ENCODE measurements at places on chromosomes 2 and 18.

DNA sequence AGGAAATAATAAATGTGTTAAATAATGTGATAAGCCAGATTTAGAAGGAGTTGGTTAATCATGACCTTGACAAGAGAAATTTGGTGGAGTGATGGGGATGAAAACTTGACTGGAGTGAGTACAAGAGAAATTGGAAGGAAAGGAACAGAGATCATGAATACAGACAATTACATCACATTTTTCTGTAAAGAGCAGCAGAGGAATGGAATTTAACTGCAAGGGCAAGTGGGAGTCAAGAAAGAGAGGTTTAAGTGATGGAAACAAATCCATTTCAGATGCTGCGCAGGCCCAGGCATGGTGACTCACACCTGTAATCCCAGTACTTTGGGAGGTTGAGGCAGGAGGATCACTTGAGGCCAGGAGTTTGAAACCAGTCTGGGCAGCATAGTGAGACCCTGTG is 46.7 kb downstream of the ICA1L start:
- no peak for DNase-seq

DNA sequence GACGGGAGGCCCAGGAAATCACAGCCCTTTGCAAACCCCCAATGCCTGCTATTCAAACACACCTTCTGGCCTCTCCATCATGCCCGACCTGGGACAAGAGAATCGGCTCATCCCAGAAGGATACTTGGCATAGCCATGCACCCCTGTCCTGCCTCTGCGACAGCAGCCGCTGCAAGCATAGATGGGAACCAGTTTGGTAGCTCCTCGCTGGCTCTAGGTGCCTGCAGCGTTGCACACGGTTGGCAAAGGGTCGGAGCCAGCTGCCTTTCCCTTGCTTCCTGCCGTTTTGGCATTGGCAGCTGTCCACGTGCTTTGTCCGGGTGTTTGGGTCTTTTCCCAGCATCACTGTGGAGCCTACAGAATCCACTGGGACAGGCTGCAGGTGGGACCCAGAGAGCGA is 76.9 kb downstream of the TWIST2 start:
- DNase-seq: no peak

DNA sequence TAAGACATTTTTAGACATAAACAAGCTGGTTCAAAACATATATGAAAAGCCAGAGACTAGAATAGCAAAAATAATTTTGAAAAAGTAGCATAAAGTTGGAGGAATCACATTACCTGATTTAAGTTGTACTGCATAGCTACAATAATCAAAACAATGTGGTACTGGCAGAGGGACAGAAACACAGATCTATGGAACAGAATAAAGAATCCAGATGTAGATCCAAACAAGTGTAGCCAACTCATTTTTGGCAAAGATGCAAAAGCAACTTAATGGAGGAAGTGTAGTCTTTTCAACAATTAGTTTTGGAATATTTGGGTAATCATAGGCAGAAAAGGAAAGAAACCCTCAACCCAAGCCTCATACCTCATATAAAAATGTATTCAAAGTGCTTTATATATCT is 278.7 kb upstream of the ZNF521 start:
- no peak for DNase-seq

DNA sequence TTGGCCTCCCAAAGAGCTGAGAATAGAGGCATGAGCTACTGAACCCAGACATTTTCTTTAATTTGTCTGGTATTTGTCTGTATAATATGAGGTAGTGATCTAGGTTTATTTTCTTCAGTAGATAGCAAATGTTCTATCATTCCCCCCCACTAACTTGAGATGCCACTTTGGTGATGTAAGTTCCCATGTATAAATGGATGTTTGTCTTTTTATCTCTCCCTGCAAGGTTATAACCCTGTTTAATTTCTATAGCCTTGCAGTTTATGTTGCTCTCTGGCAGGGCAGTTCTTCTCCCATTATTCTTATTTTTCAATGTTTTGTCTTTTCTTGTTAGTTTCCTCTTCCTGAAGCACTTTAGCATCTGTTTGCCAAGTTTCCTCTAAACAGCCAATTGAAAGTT is 39.1 kb upstream of the MAP4K4 start:
- no peak for DNase-seq

DNA sequence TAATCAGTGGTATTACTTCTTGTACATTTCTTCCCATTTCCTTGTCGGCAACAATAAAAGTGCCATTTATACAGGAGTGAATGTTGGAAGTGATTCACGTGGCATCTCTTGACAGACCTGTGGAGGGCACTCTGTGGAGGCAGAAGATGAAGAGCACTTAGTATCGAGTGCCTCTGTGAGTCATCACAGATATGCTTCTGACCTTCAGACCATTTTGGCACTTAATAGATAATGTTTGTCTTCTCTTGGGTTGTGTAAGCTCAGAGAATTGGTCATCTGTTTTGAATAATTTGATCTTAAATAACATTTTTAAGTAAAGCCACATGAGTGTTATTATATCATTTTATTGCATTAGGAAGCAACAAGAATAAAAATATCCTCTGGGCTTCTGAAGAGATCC is 305.5 kb downstream of the PTPRM start:
- DNase-seq: no peak

DNA sequence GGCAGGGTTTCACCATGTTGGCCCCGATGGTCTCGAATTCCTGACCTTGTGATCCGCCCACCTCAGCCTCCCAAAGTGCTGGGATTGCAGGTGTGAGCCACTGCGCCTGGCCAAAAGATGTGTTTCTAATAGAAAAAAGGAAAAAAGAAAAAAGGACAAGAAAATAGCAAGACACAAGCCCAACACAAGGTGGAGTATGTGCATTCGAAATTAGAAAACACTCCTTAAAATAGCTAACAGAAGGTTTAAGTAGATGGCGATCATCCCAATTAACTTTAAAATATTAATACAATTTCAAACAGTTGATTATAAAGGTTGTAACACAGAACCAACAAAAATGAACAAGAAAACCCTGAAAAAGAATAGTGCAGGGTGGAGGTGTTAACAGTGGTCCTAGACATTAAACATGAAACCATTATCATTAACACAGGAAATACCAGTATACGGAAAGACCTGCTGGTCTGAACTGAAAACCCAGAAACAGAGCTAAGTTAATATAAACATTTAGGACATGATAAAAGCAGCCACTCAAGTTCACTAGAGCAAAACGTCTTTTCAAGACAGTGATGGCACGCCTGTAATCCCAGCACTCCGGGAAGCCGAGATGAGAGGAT is 57.9 kb downstream of the HDLBP start:
- no peak for DNase-seq

DNA sequence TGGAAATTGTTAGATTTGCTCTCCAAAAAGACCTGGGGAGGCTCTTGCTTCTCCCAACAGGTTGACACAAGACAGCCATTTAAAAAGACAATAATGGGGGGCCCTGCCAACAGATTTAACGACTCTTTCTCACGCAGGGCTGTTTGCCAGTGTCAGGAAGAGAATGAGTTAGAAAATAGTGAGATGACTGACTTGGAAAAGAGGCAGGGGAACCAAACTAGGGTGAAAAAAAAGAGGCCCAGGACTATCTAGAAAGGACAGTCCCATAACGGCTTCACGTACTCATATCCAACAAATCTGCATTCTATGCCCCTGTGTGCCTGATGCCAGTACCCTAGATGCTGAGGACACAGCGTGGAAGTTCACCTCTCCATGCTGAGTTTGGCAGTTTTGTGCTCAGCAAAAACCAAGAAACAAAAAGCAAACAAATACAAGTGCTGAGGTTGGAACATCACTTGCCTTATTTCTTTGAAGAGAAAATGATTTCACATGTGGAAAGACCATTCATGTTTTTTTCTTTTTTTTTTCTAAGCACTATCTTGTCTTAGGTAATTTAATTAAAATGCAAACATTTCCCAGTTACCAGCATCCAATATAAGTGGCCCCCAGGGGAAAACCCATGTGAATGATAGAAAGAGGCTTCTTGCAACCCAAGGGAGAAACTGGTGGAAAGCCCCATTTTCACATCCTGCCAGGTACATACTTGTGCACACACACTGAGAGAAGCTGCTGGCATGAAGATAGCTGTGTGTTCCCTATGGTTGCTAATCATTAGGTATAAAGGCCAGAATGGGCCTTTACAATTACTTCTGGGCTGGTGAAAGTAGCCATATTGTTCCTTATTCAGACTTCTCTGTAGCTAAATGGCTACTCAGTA is 10.6 kb upstream of the WIPF1 start:
- no peak for DNase-seq

DNA sequence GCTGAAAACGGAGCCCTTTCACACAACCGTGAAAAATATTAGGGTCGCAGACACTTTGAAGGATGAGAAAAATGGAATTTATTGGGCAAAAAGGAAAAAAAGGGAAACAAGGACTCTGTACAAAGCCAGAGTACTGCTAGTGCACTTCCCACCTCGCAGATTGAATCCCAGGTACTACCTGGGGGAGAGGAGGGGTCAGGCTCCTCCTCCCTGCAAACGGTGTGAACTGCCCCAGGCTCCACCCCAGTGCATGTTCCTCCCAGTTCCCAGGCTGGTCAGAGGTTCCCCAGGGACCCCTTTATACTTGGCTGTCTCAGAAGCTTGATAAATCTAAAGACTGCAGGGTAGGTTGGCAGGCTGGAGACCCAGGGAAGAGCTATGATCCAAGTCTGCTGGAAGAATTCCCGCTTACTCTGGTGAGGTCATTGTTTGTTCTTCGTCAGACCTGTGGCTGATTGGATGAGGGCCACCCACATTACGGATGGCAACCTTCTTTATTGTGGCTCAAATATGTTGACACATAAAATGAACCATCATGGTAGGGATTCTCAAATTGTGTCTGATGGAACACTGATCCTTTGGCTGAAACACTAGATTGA is 290.4 kb upstream of the POU3F3 start:
- no peak for DNase-seq

DNA sequence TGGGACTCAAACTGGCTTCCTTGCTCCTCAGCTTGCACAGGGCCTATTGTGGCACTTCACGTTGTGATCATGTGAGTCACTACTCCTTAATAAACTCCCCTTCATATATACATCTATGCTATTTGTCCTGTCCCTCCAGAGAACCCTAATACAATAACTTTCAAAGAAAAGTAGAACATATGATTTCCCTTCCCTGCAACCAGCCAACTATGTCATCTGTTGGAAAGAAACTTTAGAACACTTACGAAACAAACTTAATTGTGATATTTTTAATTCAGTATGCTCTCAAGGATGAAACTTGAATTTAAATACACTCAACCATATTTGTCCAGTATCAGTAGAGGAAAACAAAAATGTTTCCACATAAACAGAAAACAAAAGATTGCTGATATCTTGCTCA is 84.4 kb downstream of the DYM start:
- DNase-seq: no peak

- DNase-seq: no peak
These were observed 819.9 kb upstream of the PIK3C3 start for GRCh38 chr18:41135146-41135545.

GRCh38 chr2:99613980-99614379 is 124.2 kb upstream of the REV1 start:
- DNase-seq: no peak

DNA sequence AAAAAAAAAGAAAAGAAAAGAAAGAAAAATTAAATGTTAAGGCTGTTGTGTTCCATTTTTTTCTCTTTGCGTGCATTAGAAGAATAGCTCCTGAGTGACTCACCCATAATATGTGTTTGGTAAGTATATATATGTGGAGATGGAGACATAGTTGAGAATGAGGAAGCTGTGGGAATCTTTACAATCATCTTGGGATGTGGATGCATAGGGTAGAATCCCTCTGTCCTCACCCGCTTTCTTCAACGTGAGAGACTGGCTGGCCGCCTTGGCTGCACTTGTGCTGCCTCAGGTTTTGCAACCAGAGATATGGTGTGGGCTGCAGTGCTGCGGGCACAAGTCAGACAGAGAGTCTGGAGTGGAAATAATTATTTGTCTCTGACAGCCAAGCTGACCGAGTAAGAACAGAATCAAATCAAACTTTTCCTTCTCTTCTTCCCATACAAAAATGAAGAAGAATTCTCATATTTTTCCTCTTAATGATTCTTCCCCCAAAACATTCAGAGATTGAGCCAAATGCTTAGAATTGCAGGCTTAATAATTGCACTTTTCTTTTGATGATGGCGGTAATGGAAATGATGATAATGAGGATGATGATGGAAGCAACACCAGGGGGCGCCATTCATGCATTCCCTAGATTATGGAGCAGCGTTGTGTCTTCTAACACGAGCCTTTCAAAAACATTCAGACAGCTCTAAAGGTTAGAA is 48.5 kb downstream of the SERPINB7 start:
- no peak for DNase-seq

DNA sequence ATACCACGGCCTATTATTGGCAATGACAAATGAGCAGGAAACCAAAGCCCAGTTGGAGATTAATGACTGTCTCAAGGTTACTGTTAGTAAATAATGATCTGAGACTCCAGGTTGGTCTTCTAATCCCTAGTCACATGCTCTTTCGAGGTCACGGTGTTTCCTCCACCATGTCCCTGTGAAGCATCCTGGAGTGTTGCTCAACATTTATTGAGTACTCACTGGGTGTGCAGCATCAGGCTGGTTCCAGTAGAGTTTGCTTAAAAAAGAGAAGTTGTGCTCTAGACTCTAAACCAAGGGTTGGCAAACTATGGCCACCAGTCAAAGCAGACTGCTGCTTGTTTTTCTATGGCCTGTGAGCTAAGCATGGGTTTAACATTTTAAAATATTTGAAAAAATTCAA is 263.8 kb upstream of the ATP5MC3 start:
- DNase-seq: no peak

- DNase-seq: no peak
These were observed 145.9 kb upstream of the RBMS1 start for GRCh38 chr2:160639472-160639871.

- no peak for DNase-seq
These were observed 38.0 kb upstream of the GPAT2 start for GRCh38 chr2:96072746-96073145.

DNA sequence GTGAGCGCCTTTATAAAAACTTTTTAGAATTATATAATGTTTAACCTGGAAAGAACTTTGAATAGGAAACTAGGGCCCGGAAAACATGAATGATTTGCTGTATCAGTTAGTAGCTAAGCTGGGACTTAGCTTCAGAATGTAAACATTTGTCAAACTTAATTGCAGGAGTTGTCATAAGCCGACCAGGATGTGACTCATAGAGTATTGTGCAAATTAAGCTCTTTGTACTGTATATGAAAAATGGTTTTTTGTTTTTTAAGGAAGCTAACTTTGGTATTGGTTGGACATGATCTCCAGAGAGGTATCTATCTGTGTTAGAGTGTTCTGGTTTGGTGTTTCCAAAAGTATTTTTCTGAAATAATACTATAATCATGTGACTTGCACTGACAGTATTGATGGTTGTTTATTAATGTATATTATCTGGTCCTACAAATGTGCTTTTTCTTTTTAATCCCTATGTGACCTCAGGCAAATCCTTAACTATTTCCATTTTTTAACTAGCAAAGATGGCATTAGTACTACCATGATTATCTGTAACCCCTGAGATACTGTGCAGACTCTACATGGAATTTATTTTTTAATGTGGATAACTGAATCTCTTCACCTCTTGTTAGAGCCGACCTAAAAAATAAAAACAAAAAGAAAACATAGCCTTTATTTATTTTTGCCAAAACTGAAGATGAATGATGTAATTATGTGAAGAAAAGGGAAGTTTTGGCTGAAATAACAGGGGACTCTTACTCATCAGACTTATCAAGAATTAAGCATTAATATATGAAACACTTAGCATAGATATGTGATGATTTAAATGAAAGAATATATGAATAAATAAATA is 11.7 kb downstream of the YIPF4 start:
- DNase-seq: no peak

- no peak for DNase-seq
These were observed 45.5 kb upstream of the MSH2 start for GRCh38 chr2:47357483-47357882.

GRCh38 chr2:61769093-61769675 is 84.7 kb downstream of the FAM161A start:
- DNase-seq: no peak

Data from stimulated activated CD8-positive, alpha-beta memory T cell treated with anti-CD3 and anti-CD28 coated beads, Interleukin-12 subunit alpha, Interleukin-12 subunit beta, amount 100 ng/mL, for 1 hour (primary cell).